ENCODE measurements at places on chromosomes 1 and 21.

GRCh38 chr1:197660389-197660788 lies 114.9 kb downstream of the DENND1B start:
- DNase-seq, result no peak

GRCh38 chr1:109295712-109296415 lies 10.9 kb downstream of the MYBPHL start:
- no peak for DNase-seq

DNA sequence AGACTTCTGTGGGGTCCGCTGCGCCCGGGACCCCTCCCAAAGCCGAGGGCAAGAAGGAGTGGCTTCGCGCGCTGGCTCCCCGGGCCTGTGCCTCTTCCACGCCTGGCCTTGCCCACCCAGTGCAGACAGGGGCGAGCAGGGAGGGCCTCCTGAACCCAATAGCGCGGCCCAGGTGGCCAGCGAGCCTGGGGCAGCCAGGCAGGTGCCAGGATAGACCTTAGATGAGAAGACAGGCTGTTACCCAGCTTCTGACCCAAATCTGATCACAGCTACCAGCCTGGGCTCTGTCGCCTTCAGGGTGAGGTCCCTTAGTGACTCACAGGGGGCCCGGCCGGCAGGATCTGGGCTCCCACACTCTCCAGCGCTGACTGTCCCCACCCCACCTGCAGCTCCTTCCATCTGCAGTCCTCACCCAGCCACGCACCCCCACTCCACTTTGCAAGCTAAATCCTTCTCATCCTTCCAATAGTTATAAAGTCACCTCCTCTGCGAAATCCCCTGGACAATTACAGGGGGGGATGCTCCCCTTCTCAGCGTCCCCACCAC lies 9.6 kb downstream of the CLEC20A start:
- DNase-seq, result no peak

DNA sequence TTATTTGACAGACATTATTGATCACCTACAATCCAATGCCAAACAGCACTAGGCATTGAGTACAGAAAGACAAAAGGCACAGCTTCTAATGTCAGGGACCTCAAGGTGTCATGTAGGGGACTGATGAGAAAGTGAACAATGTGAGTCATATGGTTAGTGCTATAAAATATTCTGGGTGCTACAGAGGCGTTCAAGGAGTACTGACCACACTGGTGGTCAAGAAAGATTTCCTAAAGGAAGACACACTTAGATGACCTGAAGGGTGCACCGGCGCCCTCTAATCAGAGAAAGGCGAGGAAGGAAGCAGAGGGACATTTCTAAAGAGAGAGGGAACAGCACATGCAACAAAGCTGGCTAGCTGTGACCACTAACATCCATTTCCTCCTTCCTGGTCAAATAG lies 64.9 kb upstream of the F3 start:
- no peak for DNase-seq

DNA sequence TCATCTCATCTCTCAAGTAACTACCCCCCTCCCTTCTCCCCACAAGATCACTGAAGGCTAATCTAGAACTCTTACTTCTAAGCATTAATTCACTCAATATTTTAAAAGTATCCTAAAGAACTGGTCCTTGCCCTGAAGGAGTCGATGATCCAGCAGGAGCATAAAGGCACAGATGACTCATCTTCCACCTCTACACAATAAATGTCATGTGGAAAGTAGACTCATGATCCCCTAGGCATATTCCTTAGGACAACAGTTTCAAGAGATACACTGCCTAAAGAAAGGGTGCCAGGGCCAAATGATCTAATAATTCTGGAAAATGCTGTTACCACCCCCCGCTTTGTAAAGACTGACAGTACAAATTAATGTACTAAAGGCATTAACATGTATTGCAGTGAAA lies 85.8 kb upstream of the DIRAS3 start:
- DNase-seq, result no peak

- no peak for DNase-seq
These were observed 30.3 kb upstream of the PKP1 start for GRCh38 chr1:201252944-201253371.

DNA sequence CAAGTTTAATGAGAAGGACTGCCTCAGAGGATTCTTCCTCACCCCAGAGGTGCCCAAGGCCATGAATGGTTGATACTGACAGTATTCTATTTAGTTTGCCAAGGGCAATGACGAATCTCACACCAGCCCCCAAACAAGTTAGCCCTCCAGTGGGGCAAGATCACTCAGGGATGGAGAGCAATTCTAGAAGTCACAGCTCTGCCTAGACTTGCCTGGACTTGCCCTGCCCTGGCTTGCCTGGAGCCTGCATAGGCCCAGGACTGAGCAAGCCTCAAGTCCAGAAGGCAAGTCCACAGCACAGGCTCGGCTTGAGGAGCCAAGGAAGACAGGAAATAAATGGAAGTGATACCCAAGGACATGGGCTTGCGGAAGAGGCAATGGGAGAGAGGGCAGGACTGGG lies 39.5 kb upstream of the RGS16 start:
- DNase-seq, result no peak

DNA sequence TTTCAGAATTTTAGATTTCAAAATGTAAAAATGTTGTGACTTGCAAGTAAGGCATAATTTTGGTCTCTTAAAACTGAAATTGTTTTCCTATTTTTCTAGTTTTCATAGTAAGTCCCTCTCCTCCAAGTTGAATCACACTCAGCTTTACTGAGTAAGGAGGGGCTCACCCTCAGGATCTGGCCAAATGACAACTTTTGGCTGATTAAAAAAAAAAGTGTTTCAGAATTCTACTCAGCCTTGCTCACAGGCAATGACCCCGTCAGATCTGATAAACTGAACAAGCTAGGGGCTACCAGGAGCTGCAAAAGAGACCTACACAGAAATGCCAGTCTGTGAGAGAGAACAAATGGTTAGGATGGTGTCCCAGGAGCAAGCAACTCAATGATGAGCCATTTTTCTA lies 159.8 kb downstream of the PBX1 start:
- DNase-seq, result no peak

- DNase-seq, result no peak
These were observed 82.2 kb upstream of the BCAR3 start for GRCh38 chr1:93763704-93764365.

DNA sequence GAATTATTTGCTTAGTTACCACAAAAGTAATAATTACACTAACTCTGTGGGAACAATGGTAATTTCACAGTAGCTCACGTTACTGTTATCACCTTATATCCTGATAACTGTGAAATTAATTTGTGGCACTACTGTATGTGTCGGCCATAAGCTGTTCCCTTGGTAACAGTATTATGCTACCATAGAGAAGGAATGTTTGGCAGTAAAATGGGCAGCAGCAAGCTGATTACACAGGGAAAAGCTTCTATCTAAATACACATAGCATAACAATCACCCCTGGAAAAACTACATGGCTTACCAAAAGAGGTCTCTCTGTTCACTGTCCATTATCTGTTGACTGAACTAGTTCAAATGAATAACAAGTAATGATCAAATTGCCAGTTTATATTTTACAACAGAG lies 124.1 kb downstream of the DPYD start:
- DNase-seq, result no peak

GRCh38 chr1:1259951-1260600 lies 13.6 kb upstream of the C1QTNF12 start:
- no peak for DNase-seq

GRCh38 chr1:167369175-167369574 lies 148.5 kb downstream of the POU2F1 start:
- DNase-seq, result no peak

GRCh38 chr1:24235921-24236788 lies 49.1 kb upstream of the IFNLR1 start:
- DNase-seq, result no peak

DNA sequence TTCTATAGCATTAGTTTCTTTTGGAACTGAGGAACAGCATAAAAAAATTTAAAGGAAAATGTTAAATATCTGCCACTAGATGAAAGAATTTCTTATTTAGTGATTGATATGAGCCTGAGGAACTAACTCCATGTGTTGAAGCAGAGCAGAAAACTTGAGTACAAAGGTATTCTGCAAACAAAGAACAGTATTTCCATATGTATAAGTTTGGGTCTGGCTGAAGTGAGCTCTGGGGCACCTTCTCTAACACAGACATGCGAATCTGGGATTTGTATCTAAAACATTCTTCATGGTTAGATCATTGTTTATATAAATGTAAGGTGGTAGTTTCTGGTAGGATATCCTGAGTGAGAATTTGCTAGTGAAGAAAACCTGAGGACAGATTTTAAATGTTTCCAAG lies 123.2 kb downstream of the TYW3 start:
- DNase-seq, result no peak
